Activated T-helper 9 cell treated with anti-CD3 and anti-CD28 coated beads, Interleukin-2, amount 50 U/mL, for 16 hours (primary cell): ENCODE measurements at places on chromosomes 4 and X.

- no peak for DNase-seq
These were observed 76.2 kb downstream of the SEL1L3 start for GRCh38 chr4:25786497-25787065.

DNA sequence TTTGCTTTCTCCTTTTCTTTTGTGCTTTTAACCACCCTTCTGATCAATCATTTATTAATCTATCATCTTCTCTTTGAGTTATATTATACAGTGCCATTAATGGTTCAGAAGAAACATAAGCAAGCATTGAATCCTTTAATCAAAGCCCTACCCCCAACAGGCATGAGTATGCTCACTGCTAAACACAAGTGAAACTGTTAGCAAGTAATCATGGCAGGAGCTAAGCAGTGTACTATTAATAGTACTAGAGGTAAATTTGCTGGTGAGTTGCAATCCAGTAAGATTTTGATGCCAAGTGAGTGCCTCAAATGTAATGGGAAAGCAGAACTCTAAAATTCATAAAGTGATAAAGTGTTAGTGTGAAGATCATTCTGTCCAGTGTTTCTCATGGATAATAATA is 57.2 kb downstream of the FNIP2 start:
- no peak for DNase-seq

DNA sequence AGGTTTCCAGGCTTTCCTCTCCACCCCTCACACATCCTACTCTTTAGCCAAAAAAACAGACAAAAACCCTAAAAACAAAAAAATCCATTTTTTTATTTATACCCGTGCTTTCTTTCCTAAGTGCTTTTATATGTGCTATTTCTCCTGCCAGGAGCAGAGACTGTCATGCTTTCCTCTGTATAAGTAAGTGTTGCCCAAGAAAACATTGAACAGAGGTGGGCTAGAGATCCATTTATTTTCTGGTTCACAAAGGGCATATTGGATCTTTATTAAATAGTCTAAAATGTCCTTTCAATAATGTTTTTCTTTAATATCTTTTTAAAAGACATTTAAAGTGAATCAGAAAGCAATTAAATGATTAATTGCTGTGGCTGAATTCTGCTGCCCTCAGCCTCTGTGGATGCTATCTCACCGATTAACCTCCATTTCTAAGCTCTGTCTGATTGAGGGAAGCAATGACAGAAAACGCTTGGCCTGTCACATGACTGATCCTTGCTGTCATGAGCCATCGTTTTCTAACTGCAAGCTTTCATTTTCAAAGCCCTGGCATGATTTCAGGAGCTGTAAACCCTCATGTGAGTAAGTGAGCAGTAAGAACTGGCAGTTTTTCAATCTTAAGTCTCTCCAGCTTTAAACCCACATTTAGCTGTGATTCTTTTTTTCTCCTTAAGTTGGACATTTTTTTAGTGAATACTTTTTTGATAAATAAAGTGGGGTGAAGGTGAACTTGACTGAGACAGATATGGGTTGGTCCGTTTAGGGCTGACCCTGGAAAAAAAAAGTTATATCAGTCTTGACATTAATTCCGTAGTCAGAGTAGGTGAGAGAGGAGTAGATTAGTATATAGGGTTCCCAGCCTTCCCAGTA is 180.7 kb upstream of the PGRMC2 start:
- DNase-seq: no peak

- DNase-seq: no peak
These were observed 100.7 kb upstream of the HCCS start for GRCh38 chrX:11010476-11010875.

GRCh38 chrX:137425273-137425902 is 140.5 kb upstream of the ZIC3 start:
- DNase-seq: no peak
